Amygdala (tissue), 56 donors: ENCODE measurements at places on chromosomes 12 and 14.

- no peak for DNase-seq
Observed at GRCh38 chr12:20807192-20808080, 3.1 kb upstream of the SLCO1B3 start.

DNA sequence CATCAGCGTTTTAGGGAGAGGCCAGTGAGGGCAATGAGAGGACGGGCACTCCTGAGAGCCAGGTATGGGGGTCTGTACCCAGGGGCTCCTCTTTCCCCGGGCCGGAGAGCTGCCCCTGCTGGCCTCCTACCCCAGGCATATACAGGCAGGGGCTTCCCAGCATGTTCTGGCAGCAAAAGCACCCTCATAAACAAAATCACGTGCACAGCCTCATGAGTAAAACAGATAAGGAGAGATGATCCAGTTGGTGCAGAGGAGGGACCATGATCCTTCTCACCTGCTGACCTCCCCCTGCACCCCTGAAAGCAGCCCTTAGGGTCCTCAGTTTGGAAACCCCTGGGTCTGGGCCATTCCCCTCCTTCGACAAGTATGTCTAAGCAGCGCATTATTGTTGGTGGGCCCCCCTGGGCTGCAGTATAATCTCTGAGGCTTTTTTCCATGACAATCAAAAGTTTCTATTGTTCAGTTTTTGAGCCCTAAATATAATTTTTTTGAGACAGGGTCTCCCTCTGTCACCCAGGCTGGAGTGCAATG is 5.0 kb upstream of the KRT4 start:
- no peak for DNase-seq

- DNase-seq: no peak
Observed at GRCh38 chr12:15580431-15580830, 208.8 kb downstream of the EPS8 start.

DNA sequence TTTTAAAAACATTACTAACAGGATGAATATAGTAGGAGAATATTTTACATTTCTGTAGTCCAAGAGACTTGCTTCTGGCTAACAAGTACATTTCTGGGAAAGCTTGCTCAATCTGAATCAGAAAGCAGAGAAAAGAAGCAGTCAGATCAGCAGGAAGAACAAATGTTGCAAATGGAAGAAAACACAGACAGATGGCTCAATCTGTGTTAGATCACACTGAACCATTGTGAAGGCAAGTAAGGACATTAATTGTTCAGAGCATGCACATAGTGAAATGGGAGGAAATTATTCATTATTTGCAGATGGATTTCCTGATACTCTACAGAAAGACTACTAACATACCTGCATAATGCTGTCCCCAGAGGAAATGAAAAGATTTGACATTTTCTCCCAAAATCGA is 65.2 kb upstream of the CNOT2 start:
- no peak for DNase-seq

DNA sequence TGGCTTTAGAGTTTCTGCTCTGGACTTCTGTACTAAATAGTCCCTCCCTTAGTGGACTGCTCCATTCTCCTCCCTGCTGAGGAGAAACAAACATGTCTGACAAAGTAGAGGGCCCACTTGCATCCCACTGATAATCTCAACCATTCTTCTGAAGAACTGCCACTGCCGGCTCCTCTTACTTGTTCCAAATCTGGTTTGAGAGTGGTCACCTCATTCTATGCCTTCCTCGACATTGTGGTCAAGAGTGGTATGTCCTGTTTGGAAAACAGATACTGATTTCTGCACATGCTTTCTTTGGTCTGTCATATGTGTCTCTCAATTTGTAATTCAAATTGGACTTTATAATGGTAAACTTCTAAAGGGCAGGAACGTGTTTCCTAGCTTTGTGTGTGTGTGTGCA is 36.3 kb upstream of the PLEKHA5 start:
- no peak for DNase-seq

DNA sequence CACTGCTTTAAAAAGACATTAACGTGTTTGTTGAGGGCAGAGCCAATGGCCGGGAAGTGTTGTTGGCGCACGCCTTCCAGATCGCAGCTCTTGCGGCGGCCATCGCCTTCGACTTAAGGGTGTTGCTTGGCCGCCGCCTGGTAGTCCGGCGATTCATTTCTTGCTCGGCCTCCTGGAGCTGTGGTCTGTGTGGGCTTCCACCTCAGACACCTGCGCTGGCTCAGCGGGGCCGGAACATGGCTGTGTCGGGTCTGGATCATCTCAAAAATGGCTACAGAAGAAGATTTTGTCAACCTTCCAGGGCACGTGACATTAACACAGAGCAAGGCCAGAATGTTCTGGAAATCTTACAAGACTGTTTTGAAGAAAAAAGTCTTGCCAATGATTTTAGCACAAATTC is 24.7 kb downstream of the GALNT4 start:
- no peak for DNase-seq

- peak; percentile 18 for DNase-seq
Observed at GRCh38 chr14:76863724-76864407, 37.7 kb downstream of the LRRC74A start.

DNA sequence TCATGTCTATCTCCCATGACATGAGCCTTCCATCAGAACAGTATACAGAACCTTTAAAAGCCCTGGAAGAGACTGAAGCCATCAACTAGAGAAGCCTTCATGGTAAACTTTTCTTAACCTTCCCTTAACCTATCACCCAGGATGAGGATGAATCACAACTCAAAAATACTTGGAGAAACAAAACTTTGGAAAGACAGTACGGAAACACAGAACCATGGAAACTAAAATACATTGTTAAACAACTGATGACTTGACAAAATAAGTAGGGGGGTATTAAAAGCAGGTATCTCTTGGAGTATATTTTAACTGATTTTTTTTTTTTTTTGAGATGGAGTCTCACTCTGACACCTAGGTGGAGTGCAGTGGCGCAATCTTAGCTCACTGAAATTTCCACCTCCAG is 8.7 kb downstream of the TM7SF3 start:
- no peak for DNase-seq
